ENCODE measurements at places on chromosomes 3 and 15.
A peak's percentile ranks its signal among the peaks of the same experiment; 100 is the strongest.

- DNase-seq, result no peak
These were observed 47.9 kb upstream of the TRAK1 start for GRCh38 chr3:42043099-42043813.

DNA sequence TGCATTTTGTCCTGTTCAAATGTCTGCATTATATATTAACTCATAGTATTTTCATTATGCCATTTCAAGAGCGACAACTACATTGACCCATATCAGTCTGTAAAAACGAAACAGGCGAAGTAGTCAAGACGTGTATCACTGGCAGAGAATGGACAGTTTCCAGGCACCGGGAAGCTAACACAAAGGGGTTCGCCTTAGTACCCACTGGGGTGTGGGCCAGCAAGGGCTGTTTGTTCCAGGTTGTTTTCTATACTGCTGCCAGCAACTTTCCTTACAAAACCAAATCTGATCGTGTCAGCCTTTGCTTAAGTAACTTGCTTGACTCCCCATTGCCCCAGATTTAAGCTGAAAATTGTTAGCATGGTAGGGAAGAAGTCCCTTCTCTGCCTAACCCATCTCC, 87.1 kb downstream of the CGNL1 start:
- DNase-seq, result no peak

DNA sequence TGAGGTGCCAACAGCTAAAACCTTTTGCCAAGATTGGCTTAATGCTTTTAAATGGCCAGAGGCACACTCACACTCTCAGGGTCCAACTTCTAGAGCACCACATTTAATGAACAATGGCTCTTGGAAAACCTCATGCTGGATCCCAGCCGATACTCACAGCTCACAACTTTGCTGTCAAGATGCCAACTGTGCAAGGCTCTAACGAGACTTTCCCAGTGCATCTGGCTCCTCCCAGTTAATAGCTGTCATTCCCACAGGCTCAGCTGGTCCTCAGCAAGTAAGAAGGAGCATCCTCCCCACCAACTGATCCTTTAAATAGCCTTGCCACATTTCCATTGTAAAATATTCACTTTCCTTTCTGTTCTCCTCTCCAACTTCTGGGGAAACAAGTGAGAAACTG, 20.3 kb upstream of the FRMD4B start:
- no peak for DNase-seq

DNA sequence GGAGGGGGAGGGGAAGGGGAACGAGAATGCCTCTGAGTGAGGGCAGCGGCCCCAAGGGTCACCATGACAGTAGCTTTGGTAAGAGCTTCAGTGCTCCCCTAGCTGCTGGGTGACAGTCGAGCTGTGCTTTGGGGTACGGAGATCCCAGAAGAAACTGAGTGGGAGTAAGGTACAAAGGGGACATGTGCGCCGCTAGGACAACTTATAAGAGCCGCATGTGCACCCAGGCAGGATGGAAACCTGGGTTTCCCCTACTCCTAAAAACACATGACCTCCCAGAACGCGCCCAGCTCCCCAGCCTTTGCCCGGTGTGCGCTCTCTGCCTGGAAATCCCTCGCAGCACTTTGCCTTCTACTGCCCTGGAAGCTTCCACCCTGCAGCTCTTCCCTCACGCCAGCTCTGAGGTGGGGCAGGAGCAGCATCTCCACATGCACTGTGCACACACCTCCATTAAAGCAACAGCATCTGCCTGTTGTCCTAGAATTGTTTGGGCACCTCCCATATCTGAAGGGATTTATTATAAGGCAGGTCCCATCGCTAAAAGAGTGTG, 232.2 kb downstream of the ADAMTS17 start:
- DNase-seq, result no peak

DNA sequence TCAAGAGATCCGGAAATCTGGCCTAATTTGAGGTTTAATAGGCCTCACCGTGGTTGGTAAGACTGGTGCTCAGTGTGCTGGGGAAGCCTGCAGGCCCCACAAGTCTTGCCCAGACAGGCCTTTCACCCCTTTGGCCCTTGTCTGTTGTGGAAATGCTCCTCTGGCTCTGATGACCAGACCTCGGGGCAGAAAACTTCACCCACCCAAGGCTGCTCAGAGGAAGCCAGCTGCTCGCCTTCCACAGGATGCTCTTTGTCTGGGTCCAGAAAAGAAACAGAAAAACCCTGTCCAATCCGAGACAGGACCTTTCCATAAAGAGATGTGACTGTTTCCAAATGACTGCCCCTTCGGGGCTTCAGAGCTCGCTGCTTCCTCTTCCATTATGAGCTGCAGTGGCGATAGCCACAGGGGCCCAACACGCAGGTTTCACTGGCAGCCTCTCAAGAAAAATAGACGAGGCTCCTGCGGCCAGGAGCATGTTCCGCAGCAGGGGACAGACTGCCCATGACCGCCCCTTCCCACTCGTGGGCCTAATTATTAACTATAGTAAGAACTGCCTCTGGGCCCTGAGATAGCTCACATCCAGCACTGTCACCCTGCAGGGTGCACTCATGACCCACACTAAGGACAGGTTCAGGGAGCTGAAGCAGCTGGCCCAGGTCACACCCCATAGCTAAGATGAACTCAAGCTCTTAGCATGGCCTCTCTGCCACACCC, 6.8 kb upstream of the SNX22 start:
- DNase-seq, result no peak

GRCh38 chr15:70023769-70024491, 73.8 kb downstream of the TLE3 start:
- no peak for DNase-seq

GRCh38 chr3:171190668-171191067, 164.1 kb upstream of the SLC2A2 start:
- DNase-seq, result no peak

DNA sequence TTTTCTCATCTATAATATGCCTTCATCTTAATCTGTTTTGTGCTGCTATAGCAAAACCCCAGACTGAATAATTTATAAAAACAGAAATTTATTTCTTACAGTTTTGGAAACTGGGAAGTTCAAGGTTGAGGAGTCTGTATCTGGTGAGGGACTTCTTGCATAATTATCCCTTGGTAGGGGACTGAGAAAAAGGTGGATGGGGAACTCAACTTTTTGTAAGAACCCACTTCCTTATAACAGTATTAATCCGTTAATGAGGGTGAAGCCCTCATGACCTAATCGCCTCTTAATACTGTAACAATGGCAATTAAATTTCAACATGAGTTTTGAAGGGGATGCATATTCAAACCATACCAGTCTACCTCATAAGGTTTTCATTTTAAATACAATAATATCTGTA, 17.4 kb upstream of the MYH15 start:
- no peak for DNase-seq

DNA sequence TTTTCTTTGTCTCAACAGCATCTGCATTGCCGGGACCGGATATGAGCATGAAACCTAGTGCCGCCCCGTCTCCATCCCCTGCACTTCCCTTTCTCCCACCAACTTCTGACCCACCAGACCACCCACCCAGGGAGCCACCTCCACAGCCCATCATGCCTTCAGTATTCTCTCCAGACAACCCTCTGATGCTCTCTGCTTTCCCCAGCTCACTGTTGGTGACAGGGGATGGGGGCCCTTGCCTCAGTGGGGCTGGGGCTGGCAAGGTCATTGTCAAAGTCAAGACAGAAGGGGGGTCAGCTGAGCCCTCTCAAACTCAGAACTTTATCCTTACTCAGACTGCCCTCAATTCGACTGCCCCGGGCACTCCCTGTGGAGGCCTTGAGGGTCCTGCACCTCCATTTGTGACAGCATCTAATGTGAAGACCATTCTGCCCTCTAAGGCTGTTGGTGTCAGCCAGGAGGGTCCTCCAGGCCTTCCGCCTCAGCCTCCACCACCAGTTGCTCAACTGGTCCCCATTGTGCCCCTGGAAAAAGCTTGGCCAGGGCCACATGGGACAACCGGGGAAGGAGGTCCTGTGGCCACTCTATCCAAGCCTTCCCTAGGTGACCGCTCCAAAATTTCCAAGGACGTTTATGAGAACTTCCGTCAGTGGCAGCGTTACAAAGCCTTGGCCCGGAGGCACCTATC, 5.0 kb downstream of the NUTM1 start:
- no peak for DNase-seq

GRCh38 chr15:40279437-40280141, 3.3 kb downstream of the ANKRD63 start:
- peak; percentile 51 for DNase-seq

GRCh38 chr3:32813180-32813579, 4.6 kb upstream of the TRIM71 start:
- DNase-seq, result no peak
